ENCODE measurements at places on chromosomes 1 and 21. TPM values are rescaled to one million over a fixed set of nuclear protein-coding genes. Genes with fewer than 3 reads are reported as not detected.

Gene LCE1F
- total RNA-seq: not detected

Gene SLFNL1
- total RNA-seq: 0.37 TPM

Gene EFNA1
- 51.0 TPM for total RNA-seq

Gene WASF2
- 59.1 TPM for total RNA-seq

Gene RIT1
- total RNA-seq: 18.7 TPM
